Activated CD4-positive, alpha-beta T cell treated with anti-CD3 and anti-CD28 coated beads for 1 hour (primary cell): ENCODE measurements at places on chromosomes 5 and 9.

GRCh38 chr9:127723444-127723843 lies 7.6 kb downstream of the TTC16 start:
- DNase-seq, result no peak

DNA sequence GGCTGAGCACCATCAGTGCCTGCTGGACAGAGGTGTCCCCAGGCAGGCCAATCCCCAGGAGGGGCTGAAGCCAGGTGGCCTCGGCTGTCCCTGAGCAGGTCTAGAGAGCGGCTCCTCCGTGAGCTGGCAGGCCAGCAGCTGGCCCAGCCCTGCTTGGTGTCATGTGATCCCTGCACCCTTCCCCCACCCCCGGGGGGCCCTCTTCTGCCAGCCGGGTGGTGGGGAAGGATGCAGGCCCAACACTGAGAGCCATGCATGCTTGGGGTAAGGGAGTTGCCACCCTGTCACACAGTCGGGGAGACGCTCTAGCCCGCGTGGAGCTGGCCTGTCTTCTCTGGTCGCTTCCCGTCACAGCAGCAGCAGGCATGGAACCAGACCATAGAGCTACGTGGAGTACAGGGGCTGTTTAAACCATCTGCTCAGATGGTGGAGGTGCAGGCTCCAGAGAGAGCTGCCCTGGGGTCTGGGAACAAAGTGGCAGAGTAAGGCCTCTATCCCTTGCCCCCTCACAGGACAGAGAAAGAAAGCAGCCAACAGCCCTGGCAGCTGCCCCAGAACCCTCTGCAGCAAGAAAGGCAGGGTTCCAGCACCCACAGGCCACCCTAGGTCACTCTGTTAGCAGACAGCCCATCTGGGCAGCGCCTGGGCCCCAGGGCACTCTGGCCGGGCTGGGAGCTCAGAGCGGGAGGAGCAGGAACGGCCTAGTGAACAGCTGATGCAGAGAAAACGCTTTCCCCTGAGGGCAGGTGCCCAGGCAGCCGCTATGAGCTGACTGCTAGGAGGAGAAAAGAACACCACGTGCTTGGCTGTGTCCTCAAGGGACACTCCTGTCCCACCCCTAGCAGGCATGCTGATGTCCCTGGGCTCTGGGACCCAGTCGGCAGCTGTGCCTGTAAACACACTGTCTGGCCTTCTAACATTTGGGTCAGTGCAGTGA lies 6.8 kb downstream of the RALGDS start:
- no peak for DNase-seq

GRCh38 chr5:110957934-110958333 lies 113.6 kb upstream of the TSLP start:
- DNase-seq, result no peak

- no peak for DNase-seq
Observed at GRCh38 chr5:83058726-83059125, 18.5 kb downstream of the TMEM167A start.

DNA sequence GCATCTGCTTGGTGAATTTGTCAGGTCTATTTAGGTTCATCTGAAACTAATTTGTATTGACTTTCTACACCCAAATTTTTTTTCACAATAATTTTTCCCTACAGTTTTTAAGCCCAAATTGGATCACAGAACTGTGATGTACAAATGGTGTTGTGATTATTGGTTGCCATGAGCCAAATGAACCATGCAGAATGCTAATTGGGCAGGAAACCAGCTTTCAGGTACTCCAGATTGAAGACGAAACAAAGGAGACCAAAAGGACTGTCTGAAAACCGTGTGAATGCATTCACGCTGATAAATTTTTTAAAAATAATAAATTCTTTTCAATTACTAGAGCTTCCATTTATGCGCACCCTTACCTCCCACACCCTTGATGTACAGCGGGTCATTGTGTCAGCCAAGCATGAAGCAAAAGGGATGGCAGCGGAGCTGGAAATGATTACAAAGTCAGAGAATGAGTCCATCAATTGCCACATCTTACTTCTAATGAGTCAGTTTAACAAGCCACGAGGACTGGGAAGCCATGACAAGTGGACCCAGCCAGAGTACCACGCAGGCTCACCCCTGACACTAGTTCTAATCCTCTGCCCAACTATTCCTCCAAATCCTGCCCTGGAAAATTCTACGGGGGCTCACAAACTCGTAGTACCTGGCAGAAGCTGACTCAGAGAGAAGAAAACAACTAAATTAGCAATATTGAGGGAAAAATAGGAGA lies 66.5 kb downstream of the SEMA6A start:
- DNase-seq, result no peak
